ENCODE measurements at places on chromosomes 4 and X. TPM values are rescaled to one million over a fixed set of nuclear protein-coding genes. Genes with fewer than 3 reads are reported as not detected.

GRCh38 chr4:174575436-174575835 is 53.1 kb upstream of the HPGD start:
- H3K27me3 ChIP-seq: no peaks in the 10 kb centered on the region
- no peaks in the 10 kb centered on the region for H3K36me3 ChIP-seq
- DNase-seq: no peak

DNA sequence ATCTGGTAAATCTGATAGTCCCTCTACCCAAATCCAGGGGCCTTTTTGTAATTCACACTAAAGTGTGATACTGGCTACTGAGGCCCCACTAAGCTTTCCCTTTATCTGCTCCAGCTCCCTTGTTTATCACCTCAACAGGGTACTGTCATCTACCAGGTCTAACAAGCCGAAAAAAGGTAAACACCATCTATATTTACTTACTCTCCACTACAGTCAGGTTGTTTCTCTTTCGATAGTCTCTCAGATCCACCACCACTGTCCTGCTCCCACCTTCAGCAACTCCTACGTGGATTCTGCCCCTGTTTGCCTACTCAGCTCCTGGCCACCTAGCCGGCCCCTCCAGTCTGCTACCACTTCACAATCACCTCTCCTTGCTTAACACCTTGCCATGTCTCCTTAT is 3.3 kb downstream of the ITIH6 start:
- peak; percentile 72 for DNase-seq
- H3K4me3 ChIP-seq: no peak overlapping the region
- H3K4me1 ChIP-seq: no peaks in the 10 kb centered on the region
- H3K36me3 ChIP-seq: no peaks in the 10 kb centered on the region
- H3K27ac ChIP-seq: no peak overlapping the region

DNA sequence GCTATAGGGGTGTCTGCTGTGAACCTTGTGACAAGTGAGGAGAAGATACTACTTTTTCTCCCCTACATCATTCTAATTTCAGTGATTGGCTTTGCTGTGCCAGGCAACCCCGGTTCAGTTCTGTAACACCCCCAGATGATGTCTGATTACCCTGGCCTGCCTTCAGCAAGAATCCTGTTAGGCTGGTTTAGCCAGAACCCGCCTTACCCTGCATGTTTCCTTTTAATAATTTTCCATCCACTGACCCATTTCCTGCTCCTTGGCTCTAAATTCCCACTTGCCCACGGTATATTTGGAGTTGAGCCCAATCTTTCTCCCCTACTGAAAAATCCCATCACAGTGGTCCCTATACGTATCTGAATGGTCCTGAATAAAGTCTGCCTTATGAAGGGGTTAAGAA is 46.5 kb upstream of the HPSE start:
- no peaks in the 10 kb centered on the region for H3K36me3 ChIP-seq
- DNase-seq: peak; percentile 52
- H3K27me3 ChIP-seq: no peaks in the 10 kb centered on the region
- no peak overlapping the region for H3K27ac ChIP-seq
- H3K4me1 ChIP-seq: no peaks in the 10 kb centered on the region

DNA sequence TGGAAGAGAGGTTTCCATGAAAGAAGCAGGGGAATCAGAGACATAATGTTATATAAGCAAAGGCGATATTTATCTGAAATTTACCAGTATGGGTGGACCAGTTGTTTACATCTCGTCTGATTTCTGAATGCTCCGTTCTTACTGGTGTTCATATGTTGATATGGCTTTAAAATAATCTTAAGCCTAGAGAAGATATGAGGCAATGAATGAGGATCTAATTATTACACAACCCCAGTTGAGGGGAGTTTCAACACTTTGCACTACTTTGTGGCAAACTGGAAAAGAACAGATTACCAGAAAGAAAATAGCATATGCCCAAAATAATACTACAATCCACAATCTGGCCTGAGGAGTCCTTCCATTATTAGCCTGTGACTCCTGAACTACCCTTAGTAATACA is 263.3 kb upstream of the MAGEB2 start:
- no peaks in the 10 kb centered on the region for H3K4me1 ChIP-seq
- H3K36me3 ChIP-seq: no peaks in the 10 kb centered on the region
- no peak for DNase-seq
- H3K27me3 ChIP-seq: no peaks in the 10 kb centered on the region
- no peak overlapping the region for H3K27ac ChIP-seq

- no peak overlapping the region for H3K27ac ChIP-seq
- no peak for DNase-seq
- no peaks in the 10 kb centered on the region for H3K27me3 ChIP-seq
- H3K36me3 ChIP-seq: no peaks in the 10 kb centered on the region
- H3K4me3 ChIP-seq: no peak overlapping the region
Measured at GRCh38 chrX:66014556-66014955, 25.3 kb downstream of the VSIG4 start.

GRCh38 chr4:6953751-6954380 is 44.2 kb downstream of the TBC1D14 start:
- H3K36me3 ChIP-seq: no peaks in the 10 kb centered on the region
- peak overlapping the region; percentile 56 for H3K27ac ChIP-seq
- DNase-seq: no peak

DNA sequence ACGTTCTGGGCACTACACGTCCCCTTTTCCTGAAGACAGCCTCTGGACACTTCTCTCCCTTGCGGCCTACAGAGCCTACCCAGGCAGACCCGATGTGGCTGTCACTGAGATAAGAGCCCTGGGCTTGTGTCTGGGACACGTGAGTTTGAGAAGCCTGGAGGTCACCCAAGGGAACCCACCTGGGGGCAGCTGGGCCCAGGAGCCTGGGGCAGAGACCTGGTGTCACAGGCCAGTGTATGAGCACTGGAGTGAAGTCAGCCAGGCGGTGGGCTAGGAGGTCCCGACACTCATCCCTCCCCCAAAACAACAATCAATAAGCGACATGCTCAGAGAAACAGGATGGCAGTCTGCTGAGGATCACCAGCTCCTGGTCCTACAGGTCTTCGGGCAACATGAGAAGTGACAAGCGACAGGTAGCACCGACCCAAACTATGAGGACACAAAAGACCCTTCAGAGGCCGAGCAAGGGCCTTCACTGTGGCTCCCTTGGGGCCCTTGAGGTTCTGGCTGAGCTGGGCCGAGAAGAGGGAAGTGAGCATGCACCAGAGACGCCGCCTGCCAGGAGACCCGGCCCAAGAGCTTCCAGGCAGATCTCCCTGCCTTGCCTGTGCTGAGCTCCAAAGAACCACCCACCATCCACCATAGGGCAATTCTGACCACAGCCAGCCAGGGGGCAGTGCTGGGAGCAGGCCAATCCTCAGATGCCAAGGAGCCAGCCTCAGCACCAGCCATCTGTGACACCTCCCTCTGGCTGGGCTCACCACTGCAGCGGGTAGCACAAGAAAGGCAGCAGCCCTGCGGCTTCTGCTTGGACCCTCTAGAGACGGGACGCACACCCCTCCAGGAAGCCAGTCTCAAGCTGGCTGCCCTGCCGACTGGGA is 11.0 kb upstream of the DUSP9 start:
- no peak for DNase-seq
- no peak overlapping the region for H3K27ac ChIP-seq
- H3K4me1 ChIP-seq: no peaks in the 10 kb centered on the region
- H3K36me3 ChIP-seq: no peaks in the 10 kb centered on the region
- H3K27me3 ChIP-seq: no peaks in the 10 kb centered on the region

DNA sequence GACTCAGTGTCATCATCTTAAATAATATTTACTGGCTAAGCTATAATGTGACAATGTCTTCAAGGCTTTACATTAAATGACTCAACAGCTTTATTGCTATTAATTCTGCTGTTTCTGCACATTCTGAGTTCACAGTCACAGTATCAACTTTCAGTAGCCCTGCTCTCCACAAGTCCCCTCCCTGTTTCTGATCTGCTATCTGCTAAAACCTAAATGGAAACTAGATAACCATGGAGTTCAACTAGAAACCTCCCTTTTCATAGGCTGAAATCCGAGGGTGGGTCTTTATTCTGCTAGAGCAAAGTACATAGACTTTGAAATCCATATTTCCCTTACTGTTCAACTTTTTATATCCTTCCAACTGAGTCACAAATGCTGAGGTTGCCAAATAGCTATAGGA is 5.4 kb upstream of the ACE2 start:
- DNase-seq: no peak
- H3K4me1 ChIP-seq: no peaks in the 10 kb centered on the region
- H3K4me3 ChIP-seq: no peak overlapping the region
- no peaks in the 10 kb centered on the region for H3K36me3 ChIP-seq
- H3K27ac ChIP-seq: no peak overlapping the region

DNA sequence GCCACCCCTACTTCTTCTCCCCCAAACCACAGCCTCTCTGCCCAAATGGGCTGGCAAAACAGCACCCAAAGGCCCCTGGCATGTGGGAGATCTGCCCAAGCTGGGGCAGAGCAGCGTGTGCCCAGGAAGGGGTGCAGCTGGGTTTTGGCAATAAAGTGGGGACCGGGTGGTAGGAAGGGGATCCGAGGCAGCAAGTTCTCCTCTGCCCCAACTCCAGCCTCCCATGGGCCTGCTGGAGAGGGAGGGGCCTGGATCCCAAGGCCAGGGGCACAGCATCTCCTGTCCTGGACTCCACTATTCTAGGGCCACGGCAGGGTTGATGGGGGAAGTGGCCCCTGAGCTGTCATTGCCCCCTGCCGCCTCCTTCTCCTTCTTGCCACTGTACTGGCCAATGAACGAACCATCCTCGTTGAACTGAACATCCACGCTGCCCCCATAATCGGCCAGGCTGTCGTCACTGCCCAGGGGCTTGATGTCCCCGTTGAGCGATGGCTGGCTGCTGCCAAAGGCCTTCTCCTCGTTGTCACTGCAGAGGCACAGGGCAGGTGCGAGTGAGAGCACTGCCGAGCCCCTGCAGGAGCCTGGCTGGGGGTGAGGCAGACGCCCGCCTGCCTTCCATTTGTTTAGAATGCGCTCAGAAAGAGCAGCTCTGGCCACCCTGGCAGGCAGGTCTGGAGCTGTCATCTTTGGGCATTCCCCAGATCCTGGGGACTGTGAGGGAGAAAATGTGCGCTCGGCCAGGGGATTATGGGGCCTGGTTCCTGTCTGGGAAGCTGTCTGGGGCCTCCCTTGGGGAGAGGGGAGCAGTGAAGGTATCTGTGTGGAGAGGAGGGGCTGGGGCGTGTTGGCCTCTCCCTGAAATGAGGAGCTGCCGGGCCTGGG is 23.4 kb downstream of the L1CAM start:
- H3K4me1 ChIP-seq: no peaks in the 10 kb centered on the region
- no peaks in the 10 kb centered on the region for H3K27me3 ChIP-seq
- no peak for DNase-seq
- no peaks in the 10 kb centered on the region for H3K36me3 ChIP-seq
- H3K4me3 ChIP-seq: no peak overlapping the region

DNA sequence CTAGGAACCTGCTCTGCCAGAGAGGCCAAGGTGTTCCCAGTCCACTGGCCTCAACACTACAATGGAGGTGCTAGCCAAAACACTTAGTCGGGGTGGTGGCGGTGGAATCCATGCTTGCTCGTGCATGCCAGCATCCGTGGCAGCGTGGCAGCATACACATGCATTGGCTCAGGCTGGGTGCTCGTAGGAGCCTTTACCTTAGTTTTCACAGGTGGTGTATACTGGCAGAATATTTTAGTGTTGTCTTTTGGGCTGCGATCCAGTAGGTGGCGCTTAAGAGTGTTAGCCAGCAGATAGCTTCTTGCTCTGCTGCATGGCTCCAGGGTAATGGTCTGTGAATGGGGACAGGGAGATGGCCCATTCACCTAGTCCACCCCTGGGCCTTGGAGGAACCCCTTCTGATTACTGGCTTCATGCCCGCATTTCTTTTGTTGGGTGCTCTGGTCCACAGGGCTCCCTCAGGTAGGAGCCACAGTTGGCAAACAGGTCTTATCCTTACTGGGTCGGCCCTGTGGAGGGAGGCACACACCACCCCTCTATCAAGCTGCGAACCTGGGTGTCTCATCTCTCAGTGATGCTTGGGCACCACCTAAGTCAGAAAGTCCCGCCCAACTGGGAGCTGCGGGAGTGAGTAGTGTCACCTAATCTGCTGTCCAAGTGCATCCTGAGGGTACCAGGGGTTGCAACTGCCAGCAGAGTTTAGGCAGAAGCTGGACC is 40.0 kb downstream of the RIPPLY1 start:
- no peaks in the 10 kb centered on the region for H3K27me3 ChIP-seq
- no peak for DNase-seq
- no peaks in the 10 kb centered on the region for H3K4me1 ChIP-seq
- no peak overlapping the region for H3K27ac ChIP-seq
- H3K36me3 ChIP-seq: no peaks in the 10 kb centered on the region
- H3K4me3 ChIP-seq: no peak overlapping the region

DNA sequence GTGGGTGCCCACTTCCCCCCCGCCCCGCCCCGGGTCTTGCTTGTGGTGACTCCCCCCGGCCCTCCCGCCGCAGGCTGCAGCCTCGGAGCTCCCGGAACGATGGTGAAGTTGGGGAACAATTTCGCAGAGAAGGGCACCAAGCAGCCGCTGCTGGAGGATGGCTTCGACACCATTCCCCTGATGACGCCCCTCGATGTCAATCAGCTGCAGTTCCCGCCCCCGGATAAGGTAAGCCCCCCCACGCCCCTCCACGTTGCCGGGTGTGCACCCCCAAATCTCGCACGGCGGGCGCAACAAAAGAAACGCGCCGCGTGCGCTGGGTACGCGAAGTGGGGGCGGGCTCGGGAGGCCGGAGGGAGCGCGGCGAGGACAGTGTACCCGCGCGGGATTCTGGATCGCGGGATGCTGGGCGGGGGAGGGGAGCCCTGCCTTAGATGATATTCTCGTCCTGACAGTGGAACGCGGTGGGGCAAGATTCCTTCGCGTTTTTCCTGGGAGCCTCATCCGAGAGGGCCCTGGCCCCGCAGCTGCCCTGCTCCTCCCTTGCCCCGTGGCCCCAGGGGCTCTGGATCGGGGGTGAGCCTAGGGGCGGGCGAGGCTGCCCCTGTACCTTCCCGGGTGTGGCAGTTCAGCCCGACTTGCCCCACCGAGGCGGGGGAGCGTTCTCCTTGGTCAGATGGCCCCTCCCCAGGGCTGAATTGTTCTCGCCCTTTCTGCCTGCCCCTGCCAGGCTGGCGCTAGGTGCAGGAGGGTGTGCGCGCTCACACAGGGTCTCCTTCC is 819 bp downstream of the NSG1 start:
- no peaks in the 10 kb centered on the region for H3K27me3 ChIP-seq
- H3K4me3 ChIP-seq: peak overlapping the region; percentile 60

- no peaks in the 10 kb centered on the region for H3K27me3 ChIP-seq
- no peak overlapping the region for H3K27ac ChIP-seq
- H3K36me3 ChIP-seq: no peaks in the 10 kb centered on the region
- DNase-seq: no peak
- no peaks in the 10 kb centered on the region for H3K4me1 ChIP-seq
Measured at GRCh38 chr4:150518559-150518958, 63.4 kb upstream of the MAB21L2 start.

- H3K4me1 ChIP-seq: no peaks in the 10 kb centered on the region
- no peak overlapping the region for H3K4me3 ChIP-seq
- no peak overlapping the region for H3K27ac ChIP-seq
- no peak for DNase-seq
- no peaks in the 10 kb centered on the region for H3K36me3 ChIP-seq
- H3K27me3 ChIP-seq: no peaks in the 10 kb centered on the region
Measured at GRCh38 chr4:16417198-16417597, 190.9 kb upstream of the TAPT1 start.

GRCh38 chr4:168498251-168498650 is 1.4 kb downstream of the PALLD start:
- H3K27ac ChIP-seq: no peak overlapping the region
- H3K4me3 ChIP-seq: no peak overlapping the region
- no peaks in the 10 kb centered on the region for H3K4me1 ChIP-seq
- DNase-seq: no peak

GRCh38 chrX:97328853-97329390 is 445.2 kb downstream of the RPA4 start:
- H3K4me1 ChIP-seq: no peaks in the 10 kb centered on the region
- H3K36me3 ChIP-seq: no peaks in the 10 kb centered on the region
- no peak overlapping the region for H3K4me3 ChIP-seq
- no peaks in the 10 kb centered on the region for H3K27me3 ChIP-seq

The IL3RA gene
- 7.9 TPM for total RNA-seq

The ADGRL3 gene
- 16.9 TPM for total RNA-seq

The GPR101 gene
- total RNA-seq: not detected

The NOX1 gene
- not detected for total RNA-seq

The KIAA1210 gene
- not detected for total RNA-seq

The EPHA5 gene
- 1.2 TPM for total RNA-seq

The GPR50 gene
- total RNA-seq: not detected
